ENCODE measurements at places on chromosomes 11 and 22. TPM values are rescaled to one million over a fixed set of nuclear protein-coding genes. Genes with fewer than 3 reads are reported as not detected.

CRYBB3 gene
- total RNA-seq = 0.61 TPM

DRD4 gene
- 0.44 TPM for total RNA-seq

SLC36A4 gene
- 30.1 TPM for total RNA-seq

DNA sequence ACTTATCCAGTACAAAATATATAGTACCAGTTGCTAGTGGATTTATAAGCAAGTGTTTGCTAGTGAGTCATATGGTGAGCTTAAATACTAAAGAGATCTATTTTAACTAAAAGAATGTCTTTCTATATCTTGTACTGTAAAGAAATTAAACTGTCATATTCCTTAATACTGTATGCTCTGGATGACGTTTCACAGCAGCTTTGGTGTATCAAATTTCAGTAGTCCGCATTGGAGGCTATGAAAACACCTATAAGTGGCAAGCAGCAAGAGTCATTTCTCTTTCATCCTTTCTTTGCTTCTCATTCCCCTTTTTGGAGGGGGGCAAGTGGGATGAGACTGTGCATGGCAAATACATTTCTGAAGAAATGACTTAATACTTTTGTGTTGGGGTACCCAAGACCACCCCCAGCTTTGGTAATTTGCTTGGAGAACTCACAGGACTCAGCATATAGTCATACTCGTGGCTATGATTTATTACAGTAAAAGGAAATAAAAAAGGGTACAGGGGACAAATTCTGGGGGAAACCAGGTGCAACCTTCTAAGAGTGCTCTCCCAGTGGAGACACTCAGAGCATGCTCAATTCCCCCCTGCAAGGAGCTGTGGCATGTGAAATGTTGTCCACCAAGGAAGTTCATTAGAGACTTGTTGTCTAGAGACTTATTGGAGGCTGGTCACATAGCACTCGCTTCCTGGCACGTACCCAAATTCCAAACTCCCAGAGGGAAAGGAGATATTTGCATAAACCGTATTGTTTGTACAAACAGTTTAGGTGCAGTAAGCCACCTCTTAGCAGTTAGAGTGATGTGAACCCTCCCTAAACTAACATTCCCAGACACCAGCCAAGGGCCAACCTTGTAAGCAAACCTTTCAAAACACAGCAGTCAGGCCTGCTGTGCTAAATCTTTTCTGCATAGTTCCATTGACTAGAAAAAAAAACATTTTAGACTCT, 210.8 kb downstream of the PGR start:
- DNase-seq = peak; percentile 51

OTOG gene
- not detected for total RNA-seq

DNA sequence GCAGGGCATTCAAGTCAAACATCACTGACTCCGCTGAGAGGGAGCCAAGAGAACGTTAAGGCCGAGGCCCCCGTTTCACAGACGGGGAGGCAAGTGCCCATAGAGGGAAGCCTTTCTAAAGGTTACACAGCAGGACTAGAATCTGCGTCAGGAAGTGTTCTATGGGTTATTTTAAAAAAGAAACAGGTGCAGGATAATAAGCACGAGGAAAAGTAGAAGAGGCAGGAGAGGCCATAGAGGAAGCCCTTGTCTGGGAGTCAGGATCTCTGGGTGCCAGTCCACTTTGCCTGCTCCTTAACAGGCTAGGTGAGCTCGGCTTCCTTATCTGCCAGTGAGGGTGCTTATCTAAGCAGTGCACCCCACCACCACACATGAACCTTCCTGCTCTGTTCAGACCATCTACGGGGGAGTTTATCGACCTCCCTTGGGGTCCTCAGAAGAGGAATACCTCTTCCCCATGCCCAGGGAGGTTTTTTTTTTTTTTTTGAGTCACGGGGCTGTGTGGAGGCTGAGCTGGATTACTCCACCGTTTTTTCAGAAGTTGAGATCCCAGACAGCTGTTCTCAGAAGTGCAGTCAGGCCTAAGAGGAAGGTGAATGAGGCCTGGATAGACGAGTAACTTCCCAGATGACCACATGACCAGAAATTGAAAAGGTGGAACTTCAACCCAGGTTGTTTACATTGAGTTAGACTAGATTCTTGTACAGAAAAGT, 1.2 kb upstream of the FCHSD2 start:
- DNase-seq = no peak

GRCh38 chr11:123517559-123518364, 87.7 kb downstream of the GRAMD1B start:
- no peak for DNase-seq

Data from MCF 10A (cell line).